GM19239 (cell line): ENCODE measurements at places on chromosomes 5 and 9.

- DNase-seq = no peak
These were observed 37.5 kb downstream of the SPOCK1 start for GRCh38 chr5:137461391-137462264.

- no peak for DNase-seq
These were observed 93.9 kb downstream of the SNX18 start for GRCh38 chr5:54611290-54611951.

DNA sequence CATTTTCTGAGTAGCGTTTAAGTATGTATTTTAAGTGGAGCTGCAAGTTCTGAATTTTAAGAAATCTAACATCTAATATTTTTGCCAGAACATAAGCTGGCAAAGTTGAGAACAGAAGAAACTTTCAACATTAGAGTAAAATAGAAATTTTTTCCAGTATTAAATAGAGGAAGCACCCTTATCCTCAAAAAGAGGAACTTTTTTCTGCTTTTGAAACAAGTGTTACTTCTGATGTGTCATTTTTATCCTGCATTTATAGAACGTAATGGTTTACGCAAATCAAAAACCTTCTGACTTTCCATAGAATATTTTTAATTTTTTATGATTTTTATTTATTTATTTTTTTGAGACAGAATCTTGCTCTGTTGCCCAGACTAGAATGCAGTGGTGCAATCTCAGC is 21.8 kb downstream of the ZBED3 start:
- DNase-seq = no peak

GRCh38 chr9:86809759-86810367 is 137.4 kb downstream of the GAS1 start:
- no peak for DNase-seq

DNA sequence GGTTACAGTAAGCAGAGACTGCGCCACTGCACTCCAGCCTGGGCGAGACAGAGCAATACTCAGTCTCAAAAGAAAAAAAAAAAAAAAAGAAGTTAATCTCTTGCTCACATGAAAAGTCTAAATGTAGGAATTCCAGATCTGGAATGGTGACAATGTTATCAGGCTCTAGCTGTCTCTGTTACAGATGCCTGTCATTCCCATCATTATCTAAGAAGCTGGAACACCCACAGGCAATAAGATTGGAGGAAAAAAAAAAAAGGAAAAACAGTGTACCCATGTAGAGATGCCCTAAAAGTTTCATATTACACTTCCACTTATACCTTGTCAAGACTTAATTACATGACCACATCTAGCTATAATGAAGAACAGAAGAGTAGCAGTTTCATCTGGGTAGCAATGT is 38.2 kb downstream of the PTBP3 start:
- DNase-seq = no peak

DNA sequence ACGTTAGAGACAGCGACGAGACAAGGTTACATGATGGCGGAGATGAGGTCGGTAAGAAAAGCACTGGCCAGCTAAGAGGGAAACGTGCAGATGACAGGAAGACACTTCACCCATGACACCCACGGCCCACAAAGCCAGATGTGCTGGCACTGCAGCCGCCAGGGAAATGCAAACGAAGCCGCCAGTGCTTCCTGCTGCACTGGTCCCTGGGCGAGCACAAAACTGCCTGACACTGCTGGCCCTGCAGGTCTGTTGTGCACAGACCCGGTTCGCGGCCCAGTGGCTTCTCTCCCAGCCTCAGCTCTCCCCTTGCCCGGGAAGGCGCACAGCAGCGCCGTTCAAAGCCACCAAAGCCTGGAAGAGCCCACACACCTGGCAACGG is 20.3 kb downstream of the QSOX2 start:
- peak; percentile 77 for DNase-seq

GRCh38 chr5:109571785-109572184 is 117.9 kb upstream of the MAN2A1 start:
- DNase-seq = no peak

DNA sequence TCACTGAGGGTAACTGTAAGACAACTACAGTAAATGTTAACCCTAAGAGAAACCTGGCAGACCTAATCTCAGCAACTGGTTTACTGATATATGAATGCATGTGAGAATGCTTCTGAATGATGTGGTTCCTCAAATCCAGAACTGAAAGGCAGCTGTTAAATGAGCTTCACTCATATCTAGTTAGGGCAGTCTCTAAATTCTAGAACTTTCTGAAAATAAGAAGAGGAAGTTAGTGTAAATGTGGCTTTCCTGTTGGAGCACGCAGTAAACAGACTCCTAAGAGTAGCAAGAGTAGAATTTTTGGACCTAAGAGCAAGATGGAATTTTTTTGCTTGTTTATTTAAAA is 117.9 kb upstream of the KCNN2 start:
- no peak for DNase-seq

DNA sequence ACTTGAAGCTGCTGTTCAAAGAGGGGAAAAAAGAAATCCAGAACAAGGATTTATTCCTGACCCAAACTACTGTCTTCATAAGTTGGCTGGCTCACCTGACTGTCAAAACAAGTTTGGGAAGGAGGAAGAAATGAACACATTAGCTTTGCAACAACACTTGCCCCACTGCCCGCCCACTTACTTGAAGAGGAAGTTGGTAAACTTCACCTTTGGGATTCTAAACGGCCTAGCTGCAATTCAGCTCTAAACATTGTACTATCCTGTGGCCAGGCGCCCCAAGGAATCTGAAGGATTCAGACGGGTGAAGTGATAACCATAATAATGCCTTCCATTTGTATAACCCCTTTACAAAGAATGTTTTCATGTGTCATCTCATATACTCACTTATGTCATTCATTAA is 199.4 kb downstream of the ARRDC3 start:
- no peak for DNase-seq

GRCh38 chr5:79140553-79140952 is 28.9 kb downstream of the BHMT start:
- no peak for DNase-seq

DNA sequence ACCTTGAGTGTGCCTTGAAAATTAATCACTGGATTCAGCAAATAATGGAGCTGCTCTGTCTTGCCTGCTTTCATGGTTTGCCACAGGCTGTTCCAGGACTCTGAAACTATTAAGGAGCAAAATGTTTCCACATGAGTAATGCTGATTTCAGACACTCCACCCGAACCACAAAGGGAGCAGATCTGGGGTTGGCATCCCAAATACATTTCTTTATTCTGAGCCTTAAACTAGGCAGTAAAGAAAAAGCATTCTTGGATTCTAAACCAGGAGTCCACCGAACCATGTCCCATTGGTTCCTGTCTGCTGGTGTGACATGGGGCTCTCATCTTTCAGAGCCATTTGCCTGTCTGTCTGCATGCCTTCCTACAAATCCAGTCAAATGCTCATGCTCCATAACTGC is 10.1 kb upstream of the C1QTNF3 start:
- DNase-seq = no peak

- no peak for DNase-seq
These were observed 5.8 kb downstream of the DPP7 start for GRCh38 chr9:137108608-137109249.

GRCh38 chr5:40734986-40735385 is 20.8 kb downstream of the TTC33 start:
- DNase-seq = no peak

DNA sequence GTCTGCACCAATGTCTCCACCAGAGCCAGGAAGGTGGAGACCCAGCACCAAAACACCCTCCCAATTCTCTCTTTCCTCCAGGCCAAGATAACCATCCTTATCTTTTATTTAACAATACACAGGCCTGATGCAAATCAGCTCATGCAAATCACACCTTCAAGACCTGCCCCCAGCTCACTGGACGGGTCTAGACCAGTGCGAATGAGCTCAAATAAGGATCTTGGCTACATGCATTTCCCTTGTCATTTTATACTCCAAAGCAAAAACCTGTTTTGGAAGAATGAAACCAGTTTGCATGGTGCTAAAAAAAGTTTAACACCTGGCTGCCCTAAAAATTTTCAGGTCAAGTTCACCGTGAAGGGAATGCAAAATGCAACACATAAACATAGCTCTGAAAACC is 31.9 kb upstream of the DAPK1 start:
- DNase-seq = no peak

DNA sequence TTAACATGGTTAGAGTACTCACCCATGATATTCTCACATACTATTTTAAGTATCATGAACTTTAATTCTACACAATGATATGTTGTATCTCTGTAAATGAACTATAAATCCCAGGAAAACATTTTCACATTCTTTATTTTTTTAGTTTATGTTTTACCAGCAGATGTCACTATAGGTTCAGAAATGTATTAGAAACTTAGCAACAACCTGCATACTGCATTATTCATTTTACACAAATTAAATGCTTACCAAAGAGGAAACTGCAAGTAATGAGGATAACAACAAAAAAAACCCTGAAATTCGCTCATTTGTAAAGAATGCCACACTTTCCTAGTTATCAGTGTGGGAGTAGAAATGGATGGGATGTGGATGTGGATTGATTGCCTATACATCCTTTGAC is 217.5 kb upstream of the OTULINL start:
- DNase-seq = no peak

GRCh38 chr5:138083702-138084101 is at the start of gene WNT8A:
WNT8A (plus strand) TSS chr5:138084033; CDS start chr5:138084128, 95 bp downstream.
- DNase-seq = no peak

DNA sequence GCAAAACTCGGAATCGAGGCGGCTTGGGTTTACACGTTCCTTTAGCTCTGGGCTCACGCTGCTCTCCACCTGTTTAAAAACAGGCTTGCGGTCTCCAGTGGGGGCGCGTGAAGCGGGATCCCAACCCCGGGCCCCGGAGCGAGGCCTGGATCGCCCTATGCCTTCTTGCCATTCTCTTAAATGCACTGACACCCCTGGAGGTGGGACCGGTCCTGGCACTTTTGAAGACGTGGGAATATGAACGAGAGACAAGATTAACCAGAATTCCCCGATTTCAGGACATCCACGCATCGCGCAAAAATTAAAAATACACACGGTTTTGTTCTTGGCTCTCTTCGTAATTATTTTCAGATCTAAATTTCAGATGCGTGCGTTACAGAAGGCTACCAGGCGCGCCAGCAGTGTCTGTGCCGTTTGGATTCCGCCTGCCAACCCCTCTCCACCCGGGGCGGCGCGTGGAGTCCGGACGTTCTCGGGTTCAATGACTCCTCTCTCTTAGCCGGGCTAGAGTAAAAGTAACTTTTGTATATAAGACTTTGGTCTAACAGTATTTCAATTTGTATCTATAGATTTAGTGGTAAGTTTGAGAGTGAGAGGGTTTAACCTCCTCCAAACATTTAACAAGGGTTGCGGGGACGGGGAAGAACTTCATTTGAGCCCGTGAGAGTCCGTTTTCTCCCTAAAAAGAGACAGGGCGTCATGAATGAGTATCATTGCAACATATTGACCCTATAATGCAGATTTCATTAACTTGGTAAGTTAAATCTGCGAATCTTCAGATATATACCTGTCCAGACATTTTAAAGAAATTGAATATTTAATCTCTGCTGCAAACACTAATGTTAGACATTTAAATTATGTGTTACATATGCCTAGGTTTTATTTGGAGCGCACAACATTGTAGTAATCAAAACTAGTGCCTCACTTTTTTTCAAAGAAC is 3.8 kb downstream of the FOXD1 start:
- no peak for DNase-seq

DNA sequence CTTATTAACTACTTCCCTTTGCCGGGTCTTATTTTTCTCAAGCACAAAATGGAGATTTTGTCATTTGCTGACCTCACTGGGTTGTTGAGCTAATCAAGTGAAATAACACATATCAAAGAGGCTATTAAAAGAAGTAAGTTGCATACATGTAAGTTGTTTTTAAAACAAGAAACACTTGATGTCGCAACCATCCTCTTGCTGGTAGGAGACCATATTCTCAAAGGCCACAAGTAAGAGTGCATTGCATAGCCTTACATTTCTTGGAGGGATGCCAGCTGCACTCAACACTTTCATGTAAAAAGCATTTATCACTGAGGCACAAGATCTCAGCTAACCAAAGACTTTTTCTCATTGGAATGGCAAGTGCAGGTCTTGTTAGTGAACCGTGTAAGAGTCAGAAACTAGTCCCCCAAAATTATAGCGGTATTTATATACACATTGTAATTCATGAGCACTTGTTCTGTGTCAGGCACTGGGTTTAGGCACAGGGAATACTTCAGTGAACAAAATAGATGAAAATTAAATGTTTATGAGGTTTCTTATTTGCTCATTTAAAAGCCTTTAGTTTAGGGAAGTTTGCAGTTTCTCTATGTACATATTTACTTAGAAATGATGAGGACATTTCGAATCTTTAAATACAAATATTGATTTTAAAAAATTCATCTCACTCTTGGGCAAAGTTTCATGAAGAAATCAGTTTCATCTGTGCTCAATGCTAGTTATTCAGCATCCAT is 72.0 kb downstream of the ZFAND5 start:
- DNase-seq = no peak

DNA sequence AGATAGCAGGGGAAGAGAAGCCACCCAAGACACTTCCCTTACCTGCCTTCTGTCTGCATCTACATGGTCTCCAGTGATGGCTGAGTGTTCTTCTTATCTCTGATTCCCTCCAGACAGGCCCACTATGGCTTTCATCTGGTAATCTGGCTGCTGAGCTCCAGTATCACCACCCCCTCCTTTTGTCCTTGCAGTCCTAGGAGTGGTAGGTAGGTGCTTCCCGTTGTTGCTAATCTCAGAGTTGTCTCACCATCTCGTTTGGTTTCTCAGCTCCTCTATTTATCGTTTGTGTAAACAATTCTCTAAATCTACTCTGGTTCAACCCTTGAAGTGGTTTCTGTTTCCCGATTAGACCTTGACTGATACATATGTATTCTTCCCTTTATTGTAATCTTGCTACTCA is 243.8 kb upstream of the RFX3 start:
- no peak for DNase-seq

DNA sequence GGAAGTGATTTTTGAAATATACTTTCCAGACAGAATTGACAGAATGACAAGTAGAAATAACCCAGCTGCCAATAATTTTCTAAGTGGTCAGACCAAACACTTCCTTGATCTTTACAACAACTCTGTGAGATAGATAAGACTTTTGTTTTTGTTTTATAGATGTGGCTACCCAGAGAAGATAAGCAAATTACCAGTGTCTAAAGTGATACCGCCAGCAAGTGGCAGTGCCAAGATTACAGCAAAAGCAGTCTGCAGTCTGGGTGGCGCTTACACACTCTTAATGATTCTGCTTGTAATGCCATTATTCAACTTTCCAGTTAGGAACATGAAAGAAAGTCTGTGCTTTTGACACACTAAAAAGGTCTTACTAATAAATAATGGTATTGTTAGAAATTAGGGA is 92.1 kb downstream of the HCN1 start:
- DNase-seq = no peak
